NCI-H82 (cell line): ENCODE measurements at places on chromosomes 13 and 19.

GRCh38 chr13:80547341-80547740 lies 206.4 kb upstream of the SPRY2 start:
- no peak for DNase-seq

- peak; percentile 95 for DNase-seq
Measured at GRCh38 chr13:43786766-43787517, at the start of gene ENOX1. Gene ENOX1 (minus strand): TSS chr13:43786972.

- no peak for DNase-seq
Measured at GRCh38 chr19:27779954-27780353, 1433.0 kb downstream of the UQCRFS1 start.

GRCh38 chr19:38004521-38005223 lies 97.7 kb downstream of the SIPA1L3 start:
- peak; percentile 97 for DNase-seq

GRCh38 chr19:49938662-49939061 lies 9.4 kb upstream of the NUP62 start:
- DNase-seq: no peak

DNA sequence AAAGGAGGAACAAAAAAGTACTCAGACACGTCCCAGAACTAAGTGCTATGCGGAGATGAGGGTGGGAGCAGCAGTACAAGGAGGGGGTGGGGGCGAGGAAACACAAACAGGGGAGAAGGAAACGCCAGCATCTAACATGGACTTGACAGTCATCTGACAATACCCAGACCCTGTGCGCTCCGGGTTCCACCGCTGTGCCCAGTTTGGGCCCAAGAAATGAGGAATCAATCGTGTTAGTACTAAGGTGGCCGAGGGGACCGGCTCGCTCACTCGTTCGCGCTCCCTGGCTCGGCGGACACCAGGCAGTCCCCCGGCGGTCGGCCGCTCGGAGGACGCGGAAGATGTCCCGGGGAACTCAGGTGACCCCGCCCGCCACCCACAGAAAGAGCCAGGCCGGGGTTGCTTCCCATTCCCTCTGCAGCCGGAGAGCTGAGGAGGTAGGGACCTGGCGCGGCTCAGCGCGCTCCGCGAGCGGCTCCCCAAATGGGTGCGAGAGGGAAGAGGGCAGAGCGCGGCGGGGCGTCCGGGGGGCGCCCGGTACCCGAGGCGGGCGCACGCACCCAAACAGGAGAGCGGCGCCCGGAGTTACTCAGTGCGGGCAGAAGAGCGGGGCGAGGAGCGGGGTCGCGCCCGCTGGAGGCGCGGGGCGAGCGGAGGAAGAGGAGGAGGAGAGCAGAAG lies 616 bp downstream of the TSHZ3 start:
- peak; percentile 29 for DNase-seq

- DNase-seq: no peak
Measured at GRCh38 chr13:108427355-108427754, 157.8 kb downstream of the TNFSF13B start.

- DNase-seq: peak; percentile 83
Measured at GRCh38 chr19:13094771-13095392, 7.8 kb downstream of the LYL1 start.

DNA sequence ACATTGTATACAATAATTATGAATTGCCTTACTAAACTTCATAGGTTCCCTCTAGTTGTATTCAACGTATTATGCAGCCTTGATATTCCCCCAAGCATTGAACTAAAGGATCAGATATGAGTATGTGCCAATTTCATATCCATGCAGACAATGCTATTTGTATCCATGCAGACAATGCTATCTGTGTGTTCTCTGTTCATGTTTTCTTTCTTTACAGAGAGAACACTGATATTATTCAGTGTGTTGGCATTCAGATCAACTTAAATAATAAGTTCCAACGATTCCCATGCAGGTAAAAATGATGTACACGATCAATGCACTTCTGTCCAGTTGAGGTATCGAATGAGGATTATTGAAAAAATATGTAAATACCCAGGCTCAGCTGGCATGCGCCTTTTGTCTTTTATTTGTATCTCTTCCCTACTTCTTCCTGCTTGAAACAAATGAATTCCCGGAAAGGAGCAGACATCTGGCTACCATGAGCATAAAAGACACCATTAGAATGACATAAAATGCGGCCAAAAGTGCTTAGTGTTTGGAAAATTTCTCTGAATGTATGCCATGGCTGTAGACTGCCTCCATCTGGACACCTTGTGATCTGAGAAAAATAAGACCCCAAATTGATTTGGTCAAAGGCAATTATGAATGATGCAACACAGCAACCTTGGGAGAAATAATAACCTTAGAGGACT lies 731.5 kb downstream of the SLITRK1 start:
- no peak for DNase-seq

GRCh38 chr13:109657395-109657794 lies 129.0 kb downstream of the IRS2 start:
- DNase-seq: no peak

DNA sequence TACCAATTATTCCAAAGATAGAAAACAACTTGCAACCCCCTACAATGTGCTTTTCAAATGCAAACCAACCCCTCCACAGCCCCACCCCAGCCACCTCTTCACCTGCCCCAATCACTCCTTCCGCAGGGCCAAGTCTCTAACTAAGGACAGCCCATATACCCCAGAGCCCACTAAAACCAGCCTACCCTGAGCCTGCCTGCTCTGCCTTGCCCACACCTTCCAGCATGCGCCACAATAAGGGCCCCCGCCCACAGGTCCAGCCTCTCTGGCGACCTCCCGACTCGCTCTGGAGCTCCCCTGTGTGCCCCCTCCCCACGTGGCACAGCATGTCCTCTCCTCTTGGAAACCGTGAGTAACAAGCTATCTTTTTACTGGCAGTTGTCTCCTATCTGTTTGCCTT lies 42.8 kb upstream of the MEDAG start:
- no peak for DNase-seq

DNA sequence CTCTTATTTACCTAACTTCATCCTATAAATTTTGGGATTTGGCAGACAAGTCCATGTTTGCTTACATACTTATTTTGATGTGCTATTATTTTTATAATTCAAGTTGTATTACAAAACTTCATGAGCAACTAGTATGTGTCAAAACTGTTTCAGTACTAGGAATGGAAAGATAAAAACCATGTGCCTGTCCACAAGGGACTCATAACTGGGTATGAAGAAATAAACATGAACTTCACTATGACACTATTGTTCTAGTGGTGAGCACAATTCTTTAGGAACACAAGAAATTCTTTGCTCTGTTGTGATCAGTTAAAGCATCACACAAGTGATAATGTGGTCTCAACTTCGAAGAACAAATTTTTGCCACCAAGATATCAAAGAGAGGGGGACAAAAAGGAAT lies 97.5 kb upstream of the FBXL3 start:
- no peak for DNase-seq

- DNase-seq: no peak
Measured at GRCh38 chr13:27393101-27393500, 31.3 kb upstream of the GTF3A start.

GRCh38 chr19:45364696-45365095 lies 5.7 kb downstream of the ERCC2 start:
- DNase-seq: no peak
